ENCODE measurements at places on chromosomes 2 and 18.

- DNase-seq = no peak
Measured at GRCh38 chr2:195456771-195457170, 200.3 kb upstream of the SLC39A10 start.

GRCh38 chr2:231348173-231348572 lies 47.3 kb upstream of the B3GNT7 start:
- DNase-seq = no peak

DNA sequence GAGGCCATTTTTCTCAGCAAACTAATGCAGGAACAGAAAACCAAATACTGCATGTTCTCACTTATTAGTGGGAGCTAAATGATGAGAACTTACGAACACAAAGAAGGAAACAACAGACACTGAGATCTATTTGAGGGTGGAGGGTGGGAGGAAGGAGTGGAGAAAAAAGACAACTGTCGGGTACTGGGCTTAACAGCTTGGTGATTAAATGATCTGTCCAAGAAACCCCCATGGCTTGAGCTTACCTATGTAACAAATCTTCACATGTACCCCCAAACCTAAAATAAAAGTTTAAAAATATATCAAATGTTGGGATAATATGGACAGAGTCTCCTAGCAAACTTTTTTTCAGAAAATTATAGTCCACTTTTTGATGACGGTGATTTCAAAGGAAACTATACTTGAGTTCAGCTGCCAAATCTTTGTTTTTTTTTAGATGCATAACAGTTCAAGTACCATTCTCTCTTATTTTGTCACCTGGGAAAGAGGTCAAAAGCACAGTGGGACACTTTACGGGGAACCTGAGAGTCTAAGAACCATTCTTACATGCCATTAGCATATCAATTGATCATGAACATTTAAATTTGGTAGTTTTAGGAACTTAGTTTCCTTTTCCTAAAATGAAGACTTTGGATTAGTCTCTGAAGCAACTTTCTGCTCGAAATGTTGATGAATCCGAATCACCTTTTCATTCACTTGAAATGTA lies 835.0 kb downstream of the NRXN1 start:
- DNase-seq = no peak

GRCh38 chr2:425947-426346 lies 138.1 kb upstream of the ALKAL2 start:
- no peak for DNase-seq

- DNase-seq = no peak
Measured at GRCh38 chr2:98598781-98599428, 9.4 kb downstream of the COA5 start.

GRCh38 chr2:171173087-171173486 lies 12.4 kb upstream of the TLK1 start:
- DNase-seq = no peak

DNA sequence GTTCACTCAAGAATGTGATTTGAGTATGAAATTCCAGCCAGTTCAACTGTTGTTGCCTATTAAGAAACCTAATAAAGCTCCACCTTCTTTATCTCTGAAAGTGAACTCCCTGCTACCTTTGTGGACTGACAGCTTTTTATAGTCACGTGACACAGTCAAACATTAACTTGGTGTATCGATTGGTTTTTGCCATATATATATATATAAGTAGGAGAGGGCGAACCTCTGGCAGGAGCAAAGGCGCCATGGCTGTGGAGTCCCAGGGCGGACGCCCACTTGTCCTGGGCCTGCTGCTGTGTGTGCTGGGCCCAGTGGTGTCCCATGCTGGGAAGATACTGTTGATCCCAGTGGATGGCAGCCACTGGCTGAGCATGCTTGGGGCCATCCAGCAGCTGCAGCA lies at the start of gene UGT1A1:
Gene UGT1A1, plus strand, starts transcription at position 228 of the 400 bp plus-strand sequence. Its CDS starts 18 bp downstream, at position 246.
- no peak for DNase-seq

GRCh38 chr2:28707592-28707991 lies 44.0 kb upstream of the PPP1CB start:
- DNase-seq = peak; percentile 41

GRCh38 chr18:49708662-49709346 lies 104.5 kb downstream of the ACAA2 start:
- no peak for DNase-seq

DNA sequence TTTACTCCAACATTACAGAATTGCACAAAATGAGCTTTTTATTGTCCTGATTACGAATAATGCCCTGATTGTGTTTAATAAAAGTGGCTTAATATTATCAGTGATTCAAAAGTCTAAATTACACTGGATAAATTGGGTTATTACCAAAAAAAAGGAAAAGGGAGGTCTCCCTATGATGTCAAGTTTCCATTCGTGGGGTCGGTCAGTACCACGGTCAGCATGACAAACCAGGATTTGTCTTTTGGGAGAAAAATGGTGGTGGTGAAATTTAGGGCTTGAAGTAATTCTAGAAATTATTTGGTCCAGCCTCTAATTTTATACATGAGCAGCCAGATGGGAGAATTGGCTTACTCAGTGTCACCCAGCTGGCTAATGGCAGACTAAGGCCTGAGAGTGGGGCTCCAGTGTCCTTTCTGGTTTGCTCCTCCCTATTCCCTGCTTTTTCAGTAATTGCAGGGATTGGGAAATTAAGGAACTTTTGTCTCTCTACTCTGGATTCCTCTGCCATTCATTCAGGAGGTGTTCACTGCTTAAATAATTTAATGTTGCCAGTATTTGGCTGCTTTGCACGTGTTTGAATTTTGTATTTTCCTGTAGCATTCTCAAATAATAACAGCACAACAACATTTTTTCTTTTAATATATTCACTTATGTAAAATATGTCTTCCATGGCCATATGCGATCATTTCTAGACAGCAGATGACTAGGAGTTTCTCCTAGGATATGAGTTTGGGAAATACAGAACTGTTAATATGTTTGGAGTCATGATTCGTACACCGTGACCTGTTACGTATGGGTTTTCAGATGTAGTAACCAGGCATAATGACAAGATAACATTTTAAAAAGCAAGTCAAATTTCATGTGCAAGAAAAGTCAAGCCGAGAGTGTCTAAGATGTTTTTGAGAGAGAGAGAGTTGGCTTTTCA lies 128.9 kb upstream of the NOSTRIN start:
- peak; percentile 45 for DNase-seq

DNA sequence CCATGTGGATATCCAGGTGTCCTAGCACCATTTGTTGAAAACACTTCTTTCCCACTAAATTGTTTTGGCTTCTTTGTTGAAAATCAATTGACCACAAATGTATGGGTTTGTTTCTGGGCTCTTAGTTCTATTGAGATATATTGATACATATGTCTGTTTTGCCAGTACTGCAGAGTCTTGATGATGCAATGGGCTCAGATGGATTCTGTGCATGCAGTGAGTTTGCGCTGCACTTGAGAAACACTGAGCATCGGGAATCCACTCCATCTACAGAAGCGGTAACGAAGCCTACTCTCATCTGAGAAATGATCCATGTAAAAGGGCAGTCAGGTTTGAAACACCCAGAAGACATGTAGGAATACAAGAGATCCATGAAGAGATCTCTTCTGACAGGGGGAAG lies 21.9 kb upstream of the DNAJC10 start:
- no peak for DNase-seq

GRCh38 chr2:7405861-7406715 lies 488.9 kb downstream of the RNF144A start:
- DNase-seq = peak; percentile 24

GRCh38 chr2:118524911-118525310 lies 322.5 kb downstream of the EN1 start:
- DNase-seq = no peak

DNA sequence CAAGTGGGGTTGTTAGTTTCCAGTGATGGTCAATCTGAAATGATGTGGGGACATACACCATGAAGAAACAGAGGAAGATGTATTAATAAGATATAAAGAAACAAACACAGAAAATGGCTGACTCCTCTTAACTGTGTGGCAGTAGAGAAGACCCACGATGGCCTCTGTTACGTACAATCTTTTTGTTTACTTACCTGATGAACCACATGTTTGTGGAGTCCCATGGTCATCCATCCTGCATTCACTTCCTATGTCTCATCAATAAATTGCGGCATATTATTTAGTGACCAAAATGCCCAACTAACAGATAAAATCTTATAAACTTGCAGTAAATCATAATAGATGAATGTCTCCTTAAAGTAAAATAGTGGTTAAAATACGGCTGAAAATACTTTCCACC lies 740.1 kb upstream of the LINC00305 start:
- no peak for DNase-seq

- DNase-seq = no peak
Measured at GRCh38 chr18:24937639-24938275, 414.2 kb downstream of the ZNF521 start.

DNA sequence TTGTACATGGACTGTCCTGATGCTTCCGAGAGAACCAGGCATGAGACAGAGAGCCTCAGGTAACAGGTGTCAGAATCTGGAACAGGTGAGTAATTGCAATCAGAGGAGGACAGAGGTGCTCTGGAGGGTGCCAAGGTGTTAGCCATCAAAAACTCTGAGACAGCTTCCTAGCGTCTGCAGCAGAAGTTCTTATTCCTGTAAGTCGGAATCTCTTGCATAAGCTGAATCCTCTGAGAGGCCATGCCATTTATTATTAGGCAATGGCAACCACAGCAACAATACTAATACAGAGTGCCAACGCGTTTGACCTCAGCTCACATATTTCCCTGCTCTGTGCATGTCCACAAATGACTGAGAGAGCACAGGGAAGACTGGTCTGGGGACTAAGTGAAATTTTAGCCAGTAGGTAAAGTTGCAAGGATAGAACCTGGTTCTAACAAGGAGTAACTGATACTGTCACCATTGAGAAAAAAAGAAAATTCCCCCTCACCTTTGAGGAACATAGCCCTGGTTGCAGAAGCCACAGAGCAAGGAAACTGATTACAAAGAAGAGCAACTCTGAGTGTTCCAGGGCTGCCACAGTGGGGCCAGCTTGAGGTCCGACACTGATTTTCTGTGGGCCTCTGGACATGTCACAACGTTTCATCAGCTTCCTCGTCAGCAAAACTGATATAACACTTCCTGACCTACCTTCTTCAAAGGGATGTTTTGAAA lies 55.1 kb upstream of the ACSL3 start:
- no peak for DNase-seq

DNA sequence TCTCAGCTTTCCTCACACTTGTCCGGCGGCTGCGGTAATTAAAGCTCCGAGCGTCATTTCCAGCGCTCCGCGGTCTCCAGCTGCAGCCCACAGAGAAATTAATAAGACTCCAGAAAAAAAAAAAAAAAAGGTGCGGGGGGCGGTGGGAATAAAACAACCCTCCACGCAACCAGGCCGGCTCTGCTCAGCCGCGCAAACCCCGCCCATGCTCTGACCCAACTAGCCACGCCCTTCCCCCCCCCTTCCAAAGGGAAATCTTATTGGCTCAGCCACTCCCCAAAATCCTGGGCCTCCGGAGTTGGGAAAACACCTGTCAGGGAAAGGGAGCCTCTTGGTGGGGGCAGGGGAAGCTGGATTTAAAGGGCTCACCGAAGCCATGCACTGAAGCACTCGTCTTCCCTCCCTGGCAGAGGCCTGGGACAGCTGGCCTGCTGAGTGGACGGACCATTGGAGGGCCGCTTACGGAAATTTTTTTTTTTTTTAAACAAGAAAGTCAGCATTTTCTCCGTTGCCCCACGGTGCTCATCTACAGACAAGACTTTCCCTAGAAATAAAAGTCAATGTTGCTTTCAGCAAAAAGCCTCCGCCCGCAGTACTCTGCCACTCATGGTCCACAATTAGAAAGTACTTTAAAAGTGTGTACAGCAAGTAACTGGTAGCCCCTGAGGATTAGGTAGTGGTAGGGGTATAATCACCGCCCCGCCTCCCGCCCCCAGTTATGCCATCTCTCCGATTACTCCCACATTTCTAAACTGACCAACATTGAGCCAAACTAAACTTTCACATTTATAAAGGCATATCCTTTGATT lies 674 bp upstream of the ERBB4 start:
- peak; percentile 87 for DNase-seq

GRCh38 chr2:133193544-133194361 lies 374.5 kb downstream of the NCKAP5 start:
- DNase-seq = no peak

DNA sequence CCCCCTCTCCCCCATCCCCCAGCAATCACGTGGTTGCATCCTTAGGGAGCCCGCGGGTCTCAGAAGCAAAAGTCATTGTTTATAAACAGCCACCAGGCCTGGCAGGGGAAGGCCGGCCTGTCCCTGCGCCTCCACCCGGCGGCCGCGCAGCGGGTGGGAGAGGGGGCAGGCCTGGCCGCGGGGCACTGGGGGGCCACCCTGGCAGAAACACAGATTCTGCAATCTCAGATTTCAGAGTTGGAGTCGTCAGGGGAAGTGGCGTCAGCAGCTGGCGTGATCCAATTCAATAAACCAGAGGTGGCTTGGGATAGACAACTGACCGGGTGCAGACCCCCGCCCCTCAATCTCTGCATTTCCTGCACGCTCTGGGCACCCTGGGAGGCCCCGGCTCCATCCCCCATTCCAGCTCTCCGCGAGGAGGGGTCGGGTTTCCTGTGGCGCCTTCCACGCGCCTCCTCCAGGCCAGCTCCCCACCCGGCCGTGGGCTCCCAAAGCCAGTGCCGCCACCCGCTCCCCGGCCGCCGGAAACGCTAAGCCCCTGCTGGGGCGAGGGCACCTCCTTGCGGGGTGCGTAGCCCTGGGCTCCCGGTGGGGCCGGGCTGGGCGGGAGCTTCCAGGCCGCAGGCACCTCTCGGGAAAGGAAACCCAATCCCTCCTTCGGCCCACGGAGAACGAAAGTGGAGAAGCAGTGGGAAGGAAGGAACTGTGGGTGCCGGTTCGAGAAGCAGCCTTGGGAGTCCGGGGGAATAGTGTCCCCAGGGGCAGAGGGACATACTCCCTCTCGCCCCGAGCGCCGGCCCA lies 1.1 kb downstream of the BIN1 start:
- peak; percentile 88 for DNase-seq

DNA sequence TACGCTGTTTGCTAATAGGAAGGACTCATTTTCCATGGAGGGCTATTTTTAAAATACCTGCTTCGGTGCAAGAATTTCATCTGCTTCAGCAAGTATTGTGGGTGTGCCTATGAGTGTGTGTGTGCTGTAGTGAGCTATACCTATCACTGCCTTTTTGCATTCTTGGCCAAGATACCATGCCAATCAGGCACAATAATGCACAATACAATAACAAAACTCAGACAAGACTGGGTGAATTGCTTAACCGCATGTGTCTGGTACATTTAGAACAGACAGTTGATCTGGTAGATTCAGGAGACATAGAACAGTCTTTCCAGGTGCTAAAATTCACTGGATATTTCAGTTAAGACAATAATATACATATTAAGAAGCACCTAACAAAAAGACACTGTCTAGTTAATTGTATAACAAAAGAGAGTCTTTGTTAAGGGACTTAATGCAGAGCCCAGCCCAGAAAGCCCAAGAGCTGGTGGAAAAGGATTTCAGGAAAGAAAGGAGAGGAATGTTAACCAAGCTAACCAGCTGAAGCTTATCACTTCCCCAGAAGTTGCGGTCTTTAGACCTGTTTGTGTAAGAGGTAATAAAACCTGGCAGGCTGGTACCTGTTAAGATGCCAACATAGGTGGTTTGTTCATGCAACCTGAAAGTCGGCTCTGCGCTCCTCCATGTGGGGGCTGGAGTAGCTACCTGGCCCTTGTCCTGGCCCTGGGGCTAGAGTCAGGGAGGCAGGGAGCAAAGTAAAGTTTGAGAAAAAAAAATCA lies 153.3 kb upstream of the RBMS1 start:
- DNase-seq = peak; percentile 10

GRCh38 chr2:233563663-233564430 lies 2.7 kb downstream of the USP40 start:
- no peak for DNase-seq

- DNase-seq = no peak
Measured at GRCh38 chr2:151713291-151713903, 20.9 kb downstream of the NEB start.

- no peak for DNase-seq
Measured at GRCh38 chr2:85019121-85019520, 48.2 kb downstream of the KCMF1 start.

- DNase-seq = no peak
Measured at GRCh38 chr2:215293879-215294278, 18.0 kb upstream of the ATIC start.
